CD4-positive, alpha-beta T cell treated with Interleukin-6 at 100 ng/mL for 8 hours (primary cell): ENCODE measurements at places on chromosomes 1 and 21.

GRCh38 chr1:91545506-91546300, 45.1 kb downstream of the CDC7 start:
- no peak for DNase-seq

- DNase-seq: peak; percentile 69
These were observed 4.2 kb upstream of the IL19 start for GRCh38 chr1:206766251-206766856.

GRCh38 chr1:20031836-20032235, 38.2 kb upstream of the PLA2G5 start:
- no peak for DNase-seq

- DNase-seq: no peak
These were observed 8.0 kb downstream of the OSBPL9 start for GRCh38 chr1:51624855-51625254.

GRCh38 chr21:45011911-45012661, 62.3 kb upstream of the ADARB1 start:
- DNase-seq: no peak

GRCh38 chr21:36964827-36965719, 1.4 kb downstream of the HLCS start:
- DNase-seq: no peak

DNA sequence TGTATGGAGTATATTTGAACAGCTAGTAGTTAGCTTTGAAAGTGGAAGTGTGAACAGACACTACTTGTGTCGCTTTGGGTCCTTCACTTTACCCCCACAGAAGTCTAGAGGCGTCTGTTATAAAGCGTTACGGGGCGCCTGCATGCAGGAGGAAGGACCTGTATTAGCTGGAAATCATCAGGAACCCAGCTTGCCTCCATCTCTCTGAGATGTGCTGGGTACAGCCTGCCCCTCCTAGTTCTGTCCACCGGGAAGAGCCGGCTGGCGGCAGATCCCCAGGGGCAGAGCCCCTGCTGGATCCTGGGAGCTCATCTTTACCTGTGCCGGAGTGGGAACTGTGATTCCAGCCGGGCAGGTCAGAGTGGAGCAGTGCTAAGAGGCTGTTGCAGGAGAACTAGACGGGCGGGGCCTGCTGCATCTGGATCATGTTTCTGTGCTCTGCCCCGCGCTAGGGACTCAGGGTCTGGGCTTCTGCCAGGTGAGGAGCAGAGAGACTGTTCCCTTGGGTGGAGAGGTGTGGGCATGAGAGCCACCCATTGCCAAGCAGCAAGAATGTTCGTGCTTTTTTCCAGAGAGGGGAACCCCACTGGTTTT, 22.3 kb upstream of the SPSB1 start:
- DNase-seq: no peak

GRCh38 chr1:170618421-170618820, 45.5 kb upstream of the PRRX1 start:
- DNase-seq: no peak

- DNase-seq: no peak
These were observed 10.6 kb downstream of the EFCAB7 start for GRCh38 chr1:63533931-63534330.

DNA sequence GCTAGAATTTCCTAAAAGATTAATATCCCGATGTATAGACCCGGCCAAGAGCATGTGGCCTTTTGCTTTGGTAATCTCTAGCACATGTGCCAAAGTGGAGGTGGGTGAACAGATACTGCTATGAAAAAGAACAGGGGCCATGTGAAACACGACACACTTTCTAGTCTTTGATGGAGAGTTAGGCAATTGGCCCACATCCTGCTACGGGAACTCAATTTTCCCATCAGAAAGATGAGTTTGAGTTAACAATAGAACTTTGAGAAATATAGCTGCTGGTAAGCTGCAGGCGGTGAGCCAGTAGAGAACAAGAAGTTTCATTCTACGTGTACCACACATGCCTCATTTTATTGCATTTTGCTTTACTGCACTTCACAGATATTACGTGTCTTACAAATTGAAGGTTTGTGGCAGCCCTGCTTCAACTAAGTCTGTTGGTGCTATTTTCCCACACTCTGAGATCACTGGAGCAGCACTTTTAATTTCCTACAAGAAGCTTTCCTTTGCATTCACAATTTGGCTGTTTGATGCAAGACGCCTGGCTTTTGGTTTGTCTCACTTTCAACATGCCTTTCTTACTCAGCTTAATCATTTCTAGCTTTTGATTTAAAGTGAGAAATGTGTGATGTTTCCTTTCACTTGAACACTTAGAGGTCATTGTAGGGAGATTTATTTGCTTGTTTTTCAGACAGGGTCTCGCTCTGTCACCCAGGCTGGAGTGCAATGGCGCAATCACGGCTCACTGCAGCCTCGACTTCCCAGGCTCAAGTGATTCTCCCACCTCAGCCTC, 46.3 kb downstream of the HTR6 start:
- DNase-seq: no peak

DNA sequence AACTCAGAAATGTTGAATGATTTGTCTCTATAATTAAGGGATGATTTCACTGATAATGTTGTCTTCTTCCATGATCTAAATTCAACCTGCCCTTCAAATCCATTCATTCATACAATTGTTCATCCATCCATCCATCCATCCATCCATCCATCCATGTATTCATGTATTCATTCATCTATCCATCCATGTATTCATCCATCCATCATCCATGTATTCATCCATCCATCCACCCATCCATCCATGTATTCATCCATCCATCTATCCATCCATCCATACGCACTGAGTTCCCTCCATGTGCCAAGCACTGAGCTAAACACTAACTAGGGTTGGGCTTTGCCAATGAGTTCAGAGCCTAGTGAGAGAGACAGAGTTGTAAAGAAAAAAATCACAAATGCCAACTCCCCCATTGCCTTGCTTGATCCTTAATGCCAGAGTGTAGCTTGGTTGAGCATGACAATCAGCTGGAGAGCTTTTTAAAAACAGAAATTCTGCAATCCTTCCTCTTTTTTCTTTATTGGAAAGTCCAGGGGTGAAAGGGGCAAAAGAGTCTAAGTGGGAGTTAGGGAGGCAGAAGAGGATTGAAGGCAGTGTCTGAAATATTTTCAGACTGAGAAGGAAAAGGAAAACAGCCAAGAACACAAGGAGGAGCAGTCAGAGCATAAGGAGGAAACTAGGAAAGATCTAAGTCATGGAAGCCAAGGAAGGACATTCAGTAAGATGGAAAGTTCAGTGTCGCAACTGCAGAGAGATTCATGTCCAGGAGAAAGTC, 92.4 kb upstream of the ERG start:
- DNase-seq: no peak

GRCh38 chr1:182845894-182846293, 6.7 kb downstream of the DHX9 start:
- no peak for DNase-seq

DNA sequence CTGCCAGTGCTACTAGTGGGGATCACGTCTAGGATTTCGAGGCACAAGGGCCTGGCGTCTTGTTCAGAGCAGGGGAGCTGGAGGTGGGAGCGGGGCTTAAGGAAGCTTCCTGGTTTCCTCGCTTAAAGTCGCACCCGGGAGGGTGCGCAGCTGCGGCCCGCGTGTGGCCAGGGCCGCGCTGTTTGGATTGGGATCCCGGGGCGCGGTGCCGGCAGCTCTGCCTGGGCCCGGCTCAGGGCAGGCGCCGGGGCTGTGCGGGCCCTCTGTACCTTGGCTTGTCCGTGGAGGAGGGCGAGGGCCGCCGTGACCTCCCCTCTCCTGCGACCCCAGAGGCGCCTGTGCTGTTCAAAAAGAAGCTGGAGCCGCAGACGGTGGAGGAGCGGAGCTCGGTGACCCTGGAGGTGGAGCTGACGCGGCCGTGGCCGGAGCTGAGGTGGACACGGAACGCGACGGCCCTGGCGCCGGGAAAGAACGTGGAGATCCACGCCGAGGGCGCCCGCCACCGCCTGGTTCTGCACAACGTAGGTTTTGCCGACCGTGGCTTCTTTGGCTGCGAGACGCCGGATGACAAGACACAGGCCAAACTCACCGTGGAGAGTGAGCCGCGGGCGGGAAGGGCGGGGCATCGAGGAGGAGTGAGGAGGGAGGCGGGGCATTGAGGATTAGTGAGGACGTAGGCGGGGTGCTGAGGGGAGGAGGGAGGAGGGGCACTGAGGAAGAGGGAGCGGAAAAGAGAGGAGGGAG, 67.8 kb downstream of the OBSCN start:
- peak; percentile 95 for DNase-seq

DNA sequence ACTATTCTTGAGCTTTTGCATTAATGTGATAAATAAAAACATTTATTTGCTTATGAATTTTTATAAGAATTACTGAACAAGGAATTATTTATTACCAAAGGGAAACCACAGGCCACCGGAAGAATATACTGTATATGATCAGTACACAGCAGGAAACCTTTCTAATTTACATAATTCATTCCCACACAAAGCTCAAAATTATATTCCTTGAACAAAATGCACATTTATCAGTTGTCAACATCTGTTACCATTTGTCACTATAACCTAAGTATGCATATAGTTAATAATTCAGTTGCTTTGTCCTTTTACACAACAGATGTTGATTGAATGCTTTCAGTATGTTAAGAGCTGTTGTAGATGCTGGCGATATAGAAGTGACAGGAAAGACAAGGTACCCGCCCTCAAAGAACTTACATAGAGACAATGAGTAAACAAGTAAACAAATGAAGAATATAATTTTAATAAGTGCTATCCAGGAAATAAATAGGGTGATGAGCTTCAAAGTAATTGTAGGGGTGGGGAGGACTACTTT, 27.2 kb downstream of the VPS45 start:
- no peak for DNase-seq

- no peak for DNase-seq
These were observed 59.4 kb downstream of the PAPPA2 start for GRCh38 chr1:176522310-176522845.

- no peak for DNase-seq
These were observed 1.7 kb downstream of the RLF start for GRCh38 chr1:40162753-40163441.

DNA sequence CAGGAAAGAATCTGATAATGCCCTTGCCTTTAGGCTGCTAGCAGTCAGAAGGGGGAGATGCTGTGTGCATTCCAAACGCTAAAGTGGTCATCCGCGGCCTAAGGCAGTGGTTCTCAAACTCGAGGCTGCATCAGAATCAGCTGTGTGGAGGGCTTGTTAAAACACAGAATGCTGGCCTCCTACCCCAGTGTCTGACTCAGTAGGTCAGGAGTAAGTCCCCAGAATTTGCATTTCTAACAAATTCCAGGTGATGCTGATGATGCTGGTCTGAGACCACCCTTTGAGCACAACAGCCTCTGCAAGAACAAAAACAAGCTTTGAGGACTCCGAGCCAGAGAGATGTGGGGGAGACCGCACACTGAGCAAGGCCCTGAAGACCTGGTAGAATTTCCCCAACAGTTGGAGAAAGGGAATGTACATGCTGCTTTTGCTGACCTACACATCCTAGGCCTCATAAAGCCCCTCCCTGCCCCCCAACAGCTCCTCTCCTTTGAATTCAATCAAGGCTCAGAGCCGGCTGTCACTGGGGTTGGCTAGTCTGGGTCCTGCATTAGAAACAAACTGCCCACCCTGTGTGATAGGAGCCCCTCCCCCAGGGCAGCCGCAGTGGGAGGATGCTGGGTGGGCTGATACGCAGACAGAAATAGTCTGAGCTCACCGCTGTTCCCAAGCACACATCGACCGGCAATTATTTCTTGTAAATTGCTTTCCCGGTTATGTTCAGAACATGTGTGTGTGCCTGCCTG, 27.1 kb downstream of the SHISAL2A start:
- no peak for DNase-seq

- DNase-seq: no peak
These were observed 9.8 kb downstream of the MUL1 start for GRCh38 chr1:20498116-20498515.

DNA sequence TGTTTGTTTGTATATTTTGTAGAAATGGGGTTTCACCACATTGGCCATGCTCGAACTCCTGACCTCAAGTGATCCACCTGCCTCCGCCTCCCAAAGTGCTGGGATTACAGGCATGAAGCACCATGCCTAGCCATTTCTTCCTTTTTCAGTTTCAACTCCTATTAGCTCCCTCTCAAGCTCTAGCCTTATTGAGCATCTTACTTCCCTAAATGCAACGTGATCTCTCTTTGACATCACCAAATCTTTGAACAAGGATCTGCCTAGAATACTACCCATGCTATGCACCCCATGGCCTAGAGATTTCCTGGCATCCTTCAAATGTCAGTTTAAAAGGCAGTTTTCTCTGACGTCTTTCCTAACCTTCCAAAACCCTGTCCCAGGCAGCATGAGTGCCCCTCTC, 91.1 kb upstream of the NR5A2 start:
- no peak for DNase-seq

GRCh38 chr1:174556392-174556791, 108.6 kb downstream of the GPR52 start:
- no peak for DNase-seq

DNA sequence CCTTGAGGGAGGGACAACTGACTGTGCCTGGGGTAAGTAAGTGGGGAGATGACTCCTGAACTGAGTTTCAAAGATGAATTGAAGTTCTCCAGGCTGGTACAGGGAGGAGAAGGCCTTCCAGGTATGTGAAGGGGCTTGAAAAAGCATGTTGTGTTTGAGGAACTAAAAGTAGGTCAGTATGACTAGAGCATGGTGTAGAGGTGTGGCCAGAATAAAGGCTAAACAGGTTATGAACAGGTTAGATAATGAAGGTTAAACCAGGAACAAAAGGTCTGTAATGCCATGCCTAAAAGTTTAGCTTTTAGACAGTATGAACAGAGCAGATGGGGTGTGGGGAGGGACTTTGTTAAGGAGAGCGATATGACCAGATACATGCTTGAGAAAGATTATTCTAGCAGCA, 7.3 kb upstream of the CLSPN start:
- DNase-seq: no peak
